Substantia nigra (tissue), 51 donors: ENCODE measurements at places on chromosomes 4 and X.
A peak's percentile ranks its signal among the peaks of the same experiment; 100 is the strongest.

- DNase-seq = no peak
Measured at GRCh38 chrX:81377329-81377728, 175.4 kb downstream of the SH3BGRL start.

- no peak for DNase-seq
Measured at GRCh38 chr4:1409079-1409478, 2.8 kb upstream of the NKX1-1 start.

GRCh38 chr4:184310171-184310567 lies 92.5 kb upstream of the ENPP6 start:
- no peak for DNase-seq

DNA sequence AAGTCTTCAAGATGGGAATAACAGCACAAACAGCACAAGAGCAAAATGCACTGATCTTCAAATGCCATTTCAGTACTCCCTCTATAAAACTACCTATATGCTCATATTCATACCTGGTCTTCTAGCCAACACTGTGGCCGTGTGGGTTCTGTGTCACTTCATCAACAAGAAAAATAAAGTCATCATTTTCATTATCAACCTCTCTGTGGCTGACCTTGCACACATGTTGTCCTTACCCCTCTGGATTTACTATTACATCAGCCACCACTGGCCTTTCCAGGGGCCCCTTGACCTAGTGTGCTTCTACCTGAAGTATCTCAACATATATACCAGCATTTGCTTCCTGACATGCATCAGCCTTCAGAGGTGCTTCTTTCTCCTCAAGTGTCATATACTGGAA lies 59.6 kb upstream of the GPR174 start:
- no peak for DNase-seq

- DNase-seq = no peak
Measured at GRCh38 chr4:41267997-41268396, 11.3 kb downstream of the UCHL1 start.

- DNase-seq = no peak
Measured at GRCh38 chr4:55071951-55072350, 53.4 kb downstream of the KDR start.

- no peak for DNase-seq
Measured at GRCh38 chr4:120927801-120928409, 5.4 kb upstream of the PRDM5 start.

GRCh38 chr4:24279469-24279868 lies 304.9 kb downstream of the DHX15 start:
- no peak for DNase-seq

GRCh38 chr4:153518637-153519389 lies 52.7 kb downstream of the TMEM131L start:
- no peak for DNase-seq

GRCh38 chrX:2652106-2652505 lies 39.0 kb upstream of the CD99 start:
- DNase-seq = no peak

DNA sequence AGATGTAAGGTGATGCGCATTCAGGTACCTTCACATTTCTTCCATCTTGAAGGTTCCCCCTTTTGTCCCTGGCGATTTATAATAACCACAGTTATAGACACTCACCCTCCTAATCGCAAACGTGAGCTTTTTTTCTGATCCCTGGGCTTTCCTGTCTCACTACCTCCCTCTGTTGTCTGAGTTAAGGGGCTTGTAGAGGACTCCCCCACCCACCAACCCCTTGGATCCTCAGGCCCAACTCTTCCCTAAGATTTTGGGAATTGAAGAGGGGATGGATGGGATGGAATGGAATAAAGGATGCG lies 1.4 kb downstream of the CNKSR2 start:
- DNase-seq = no peak

DNA sequence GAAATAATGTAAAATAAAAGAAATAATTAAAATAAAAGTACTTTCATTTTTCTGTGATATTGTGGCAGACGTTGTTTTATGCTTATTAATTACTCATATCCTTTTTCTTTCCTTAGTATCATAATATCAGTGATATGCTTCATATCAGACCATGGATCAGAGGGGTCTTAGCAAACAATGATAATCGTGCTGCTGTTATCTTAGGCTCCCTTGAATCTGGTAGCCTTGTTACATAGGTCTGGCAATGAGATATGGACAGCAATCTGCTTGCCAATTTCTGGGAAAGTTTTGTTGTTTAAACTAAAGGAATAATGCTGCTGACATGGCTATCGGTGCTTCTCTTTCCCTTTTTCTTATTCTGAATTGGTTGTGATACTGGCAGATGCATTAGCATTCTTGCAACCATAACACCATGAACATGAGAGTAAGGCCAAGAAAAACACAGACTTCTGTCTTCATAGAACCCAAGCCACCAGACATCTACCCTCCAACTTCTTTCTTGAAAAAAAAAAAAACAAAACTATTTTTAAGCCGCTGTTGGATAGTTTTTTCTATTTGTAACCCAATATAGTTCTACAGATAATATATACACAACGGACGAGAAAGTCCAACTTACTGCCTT lies 16.4 kb downstream of the EPHA5 start:
- no peak for DNase-seq

GRCh38 chrX:20500171-20500865 lies 233.6 kb upstream of the RPS6KA3 start:
- DNase-seq = no peak

DNA sequence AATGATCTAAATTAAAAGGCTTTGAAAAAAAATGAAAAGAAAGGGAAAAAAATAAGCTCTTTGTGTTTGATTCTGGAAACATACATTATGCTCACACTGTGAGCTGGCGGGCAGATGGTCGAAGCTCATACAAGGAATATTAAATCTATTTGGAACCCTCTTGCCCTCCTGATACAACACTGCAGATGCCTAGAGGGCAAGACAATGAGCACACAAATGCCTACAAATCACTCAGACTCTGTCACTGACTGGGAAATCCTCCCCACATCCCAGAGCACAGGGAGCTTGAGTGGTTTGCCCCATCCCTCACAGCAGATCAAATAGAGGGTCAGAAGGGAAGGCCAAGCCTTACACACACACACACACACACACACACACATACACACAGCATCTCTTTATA lies 320.4 kb downstream of the HNRNPD start:
- no peak for DNase-seq

- DNase-seq = no peak
Measured at GRCh38 chrX:134554291-134554690, 94.3 kb downstream of the HPRT1 start.

DNA sequence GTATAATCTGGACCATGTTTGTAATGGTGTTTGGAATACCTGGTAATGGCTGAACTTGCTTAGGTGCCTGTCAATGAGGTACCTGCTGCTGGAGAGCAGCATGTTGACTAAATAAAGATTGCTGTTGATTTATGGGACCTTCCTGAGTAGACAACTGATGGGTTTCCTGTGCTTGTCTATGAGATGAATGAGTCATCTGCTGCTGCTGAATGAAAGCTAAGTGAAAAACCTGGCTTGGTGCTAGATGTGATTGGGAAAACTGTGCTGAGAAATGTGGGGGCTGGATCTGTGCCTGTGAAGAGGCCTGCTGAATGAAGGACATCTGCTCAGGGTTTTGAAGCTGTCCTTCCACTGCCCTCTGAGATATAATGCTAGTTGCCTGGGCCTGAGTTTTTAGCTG lies 69.6 kb downstream of the WNK3 start:
- no peak for DNase-seq

DNA sequence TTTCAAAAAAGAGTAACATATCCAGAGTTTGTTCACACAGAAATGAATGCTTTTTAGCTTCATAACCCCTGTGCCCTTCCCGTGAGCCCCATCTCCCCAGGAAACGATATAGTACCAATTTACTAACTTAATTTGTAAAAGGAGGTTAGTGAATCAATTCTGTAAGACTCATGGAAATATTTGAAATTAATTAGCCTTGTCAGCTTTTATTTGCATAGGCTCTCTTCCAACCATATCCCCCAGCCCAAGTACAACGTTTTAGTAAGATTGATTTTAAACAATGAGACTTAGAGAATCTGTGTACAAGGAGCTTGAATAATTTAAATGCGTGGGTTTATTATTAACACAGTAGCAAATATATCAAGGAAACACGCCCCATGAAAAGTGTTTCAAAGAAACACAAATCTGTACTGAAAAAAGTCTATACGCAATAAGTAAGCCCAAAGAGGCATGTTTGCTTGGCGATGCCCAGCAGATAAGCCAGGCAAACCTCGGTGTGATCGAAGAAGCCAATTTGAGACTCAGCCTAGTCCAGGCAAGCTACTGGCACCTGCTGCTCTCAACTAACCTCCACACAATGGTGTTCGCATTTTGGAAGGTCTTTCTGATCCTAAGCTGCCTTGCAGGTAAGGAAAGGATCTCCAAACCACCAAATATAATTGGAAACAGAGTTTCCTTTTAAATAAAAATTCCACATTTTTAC lies at the start of gene VSIG1:
VSIG1 (plus strand) TSS at position 512 of the 703 bp plus-strand sequence; CDS start at position 578, 66 bp downstream.
- no peak for DNase-seq

DNA sequence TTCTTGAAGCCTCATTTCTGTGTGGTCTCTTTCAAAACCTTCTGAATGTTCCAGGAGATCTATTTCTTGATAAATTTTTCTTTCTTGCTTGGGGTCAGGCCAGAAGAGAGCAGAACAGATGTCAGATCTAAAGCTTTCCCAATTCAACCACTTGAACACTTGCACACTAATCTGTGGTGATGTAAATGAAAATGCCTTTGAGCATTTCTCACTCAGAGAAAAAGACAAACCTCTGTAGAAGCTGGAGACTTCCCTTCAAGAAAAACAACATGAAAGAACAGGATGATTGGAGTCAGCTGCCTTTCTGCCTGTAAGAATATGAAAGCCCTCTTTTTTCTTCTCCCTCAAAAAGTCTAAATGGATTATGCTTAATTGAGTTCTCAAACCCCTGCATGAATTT lies 11.2 kb downstream of the IGFBP7 start:
- no peak for DNase-seq

GRCh38 chr4:139555705-139556070 lies 331 bp downstream of the SETD7 start:
- DNase-seq = peak; percentile 43

- peak; percentile 8 for DNase-seq
Measured at GRCh38 chrX:154918060-154918483, 31.9 kb downstream of the F8A1 start.

- DNase-seq = no peak
Measured at GRCh38 chr4:150217192-150217591, 138.9 kb downstream of the DCLK2 start.

DNA sequence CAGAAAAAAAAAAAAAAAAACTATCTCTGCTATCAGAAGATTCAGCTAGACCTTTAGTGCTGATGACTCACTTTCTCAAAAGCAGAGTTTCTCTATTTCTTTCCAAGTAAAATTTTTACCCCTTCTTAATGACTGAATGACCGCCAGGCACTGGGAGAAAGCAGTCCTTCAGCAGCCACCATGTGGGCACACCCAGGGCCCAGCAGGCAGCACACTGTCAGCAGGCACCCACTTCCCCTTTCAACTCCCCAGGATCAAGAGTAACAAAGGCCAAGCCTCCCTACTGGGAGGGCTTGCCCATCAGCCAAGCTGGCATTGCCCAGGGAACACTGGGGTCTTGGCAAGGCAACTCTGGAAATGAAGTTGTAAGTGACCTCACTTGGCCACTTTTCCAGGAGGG lies 201.9 kb upstream of the MAMLD1 start:
- DNase-seq = no peak

DNA sequence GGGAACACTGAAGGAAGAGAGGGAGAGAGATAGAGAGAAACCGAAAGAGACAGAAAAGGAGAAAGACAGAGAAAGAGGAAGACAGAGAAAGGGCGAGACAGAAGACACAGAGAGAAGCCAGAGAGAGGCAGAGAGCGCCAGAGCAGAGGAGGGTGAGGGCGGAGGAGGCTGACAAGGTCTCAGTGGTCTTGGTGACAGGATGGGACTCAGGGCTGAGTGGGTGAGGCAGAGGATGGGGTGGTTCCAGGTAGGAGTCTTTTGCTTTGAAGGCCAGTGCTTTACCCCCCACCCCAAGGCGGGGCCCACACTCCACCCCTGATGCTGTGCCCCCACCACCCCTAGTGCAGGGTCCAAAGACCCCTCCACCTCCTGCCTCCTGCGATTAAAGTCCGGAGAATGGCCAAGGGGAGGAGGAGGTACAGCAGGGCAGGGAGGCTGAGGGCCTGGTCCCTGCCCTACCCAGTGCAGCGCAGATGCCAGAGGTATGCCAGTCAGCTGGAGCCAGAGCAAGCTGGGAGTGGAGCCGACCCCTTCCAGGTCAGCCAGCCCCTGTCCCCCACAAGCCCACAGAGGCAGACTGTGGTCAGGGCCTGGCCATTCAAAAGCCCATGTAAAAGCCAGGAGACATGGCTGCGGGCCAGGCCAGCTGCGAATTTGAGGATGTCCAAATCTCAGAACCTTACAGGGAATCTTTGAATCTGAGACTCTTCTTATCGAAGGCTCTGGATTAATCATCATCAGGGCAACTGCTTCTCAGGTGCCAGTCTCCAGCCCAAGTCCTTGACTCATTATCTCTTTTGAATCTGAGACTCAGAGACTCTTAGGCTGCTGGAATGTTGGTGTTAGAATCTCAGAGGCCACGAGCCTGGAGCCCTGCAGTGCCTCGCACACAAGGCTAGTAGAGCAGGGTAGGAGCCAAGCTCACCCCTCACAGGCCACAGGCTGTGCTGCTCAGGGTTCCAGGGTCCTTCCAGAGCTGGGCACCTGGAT lies 758 bp downstream of the IQSEC2 start:
- DNase-seq = no peak

DNA sequence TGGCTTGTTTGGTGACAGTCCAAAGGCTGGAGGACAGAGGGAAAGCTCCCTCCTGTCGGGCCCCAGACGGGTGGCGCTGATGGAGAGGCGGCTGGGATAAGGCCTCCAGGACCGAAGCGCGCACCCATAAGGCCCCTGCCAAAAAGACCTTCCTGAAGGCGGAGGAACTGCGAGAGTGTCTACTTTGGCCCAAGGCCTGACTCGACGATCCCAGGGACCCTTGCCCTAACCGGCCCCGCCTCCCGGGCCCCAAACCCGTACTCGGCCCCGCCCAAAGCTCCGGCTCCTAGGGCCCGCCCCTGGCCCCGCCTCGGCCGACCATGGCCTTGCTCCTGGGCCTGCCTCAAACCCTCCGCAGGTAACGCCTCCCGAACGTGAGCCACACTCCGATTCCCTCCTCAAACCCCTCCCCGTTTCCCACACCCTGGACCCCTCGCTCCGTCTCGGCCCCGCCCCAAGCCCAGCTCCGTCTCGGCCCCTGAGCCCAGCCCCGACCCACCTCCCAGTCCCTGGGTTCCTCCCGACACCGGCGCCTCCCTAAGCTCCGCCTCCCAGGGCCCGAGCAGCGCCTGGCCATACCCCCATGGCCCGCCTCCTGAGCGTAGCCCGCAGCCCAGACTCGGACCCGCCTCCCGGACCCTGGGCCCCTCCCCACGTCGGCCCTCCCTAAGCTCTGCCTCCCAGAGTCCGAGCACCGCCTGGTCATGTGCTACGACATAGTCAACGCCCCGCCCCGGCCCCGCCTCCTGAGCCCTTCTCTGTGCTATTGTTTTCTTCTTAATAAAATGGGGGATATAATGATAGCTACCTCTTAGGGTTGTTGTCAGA lies 90.0 kb upstream of the DRD5 start:
- peak; percentile 93 for DNase-seq

- DNase-seq = no peak
Measured at GRCh38 chr4:175271010-175271630, 353.0 kb downstream of the ADAM29 start.
